NCI-H748 treated with DMSO at 0.1 percent for 48 hours (cell line): ENCODE measurements at places on chromosomes 6 and 20.

GRCh38 chr6:56752009-56752408 is 109.3 kb upstream of the DST start:
- DNase-seq = no peak

GRCh38 chr6:18973251-18973650 is 586.1 kb downstream of the RNF144B start:
- DNase-seq = no peak

DNA sequence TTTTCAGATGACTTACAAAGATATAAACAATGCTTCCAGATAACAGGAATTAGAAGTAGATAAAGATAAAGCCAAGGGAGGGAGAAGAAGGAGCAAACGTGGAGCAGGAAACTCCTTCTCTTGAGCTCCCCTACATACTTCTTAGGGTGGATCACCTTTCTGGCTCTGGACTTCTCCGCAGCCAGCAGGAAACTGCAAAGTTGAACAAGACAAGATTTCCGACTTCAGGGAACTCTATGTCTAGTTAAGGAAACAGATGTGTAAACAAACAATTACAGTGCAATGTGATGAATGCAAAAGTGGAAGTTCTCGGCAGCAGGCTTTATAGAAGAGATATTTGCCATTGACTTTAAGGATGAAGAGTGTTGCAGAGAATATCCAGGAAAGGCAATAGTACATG is 134.0 kb upstream of the MARCKS start:
- no peak for DNase-seq

- no peak for DNase-seq
Observed at GRCh38 chr6:24923885-24924401, 11.8 kb downstream of the RIPOR2 start.

DNA sequence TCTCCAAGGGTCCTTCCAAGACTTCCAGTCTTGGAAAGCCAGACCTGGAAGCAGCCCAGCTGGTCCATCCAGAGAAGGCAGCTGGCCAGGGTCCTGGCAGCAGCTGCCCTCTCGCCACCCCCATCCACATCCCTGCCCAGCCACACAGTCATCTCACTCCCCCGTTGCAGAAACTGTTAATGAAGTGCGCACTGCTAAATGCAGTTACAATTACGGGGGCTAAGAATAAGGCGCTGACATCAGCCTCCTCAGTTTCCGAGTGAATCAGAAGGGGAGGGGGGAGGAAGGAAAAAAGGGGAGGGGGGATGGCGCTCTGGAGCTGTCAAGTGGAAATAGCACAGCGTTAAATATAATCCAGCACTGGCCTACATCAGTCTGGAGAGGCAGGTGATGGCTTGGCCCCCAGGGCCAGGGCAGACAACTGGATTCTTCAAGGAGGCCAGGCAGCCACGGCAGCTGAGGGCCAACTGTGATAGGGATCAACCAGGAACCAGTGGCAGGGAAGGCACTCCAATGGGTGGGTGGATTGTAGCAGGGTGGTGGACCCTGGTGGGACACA is 6.9 kb downstream of the RIMS4 start:
- DNase-seq = no peak

DNA sequence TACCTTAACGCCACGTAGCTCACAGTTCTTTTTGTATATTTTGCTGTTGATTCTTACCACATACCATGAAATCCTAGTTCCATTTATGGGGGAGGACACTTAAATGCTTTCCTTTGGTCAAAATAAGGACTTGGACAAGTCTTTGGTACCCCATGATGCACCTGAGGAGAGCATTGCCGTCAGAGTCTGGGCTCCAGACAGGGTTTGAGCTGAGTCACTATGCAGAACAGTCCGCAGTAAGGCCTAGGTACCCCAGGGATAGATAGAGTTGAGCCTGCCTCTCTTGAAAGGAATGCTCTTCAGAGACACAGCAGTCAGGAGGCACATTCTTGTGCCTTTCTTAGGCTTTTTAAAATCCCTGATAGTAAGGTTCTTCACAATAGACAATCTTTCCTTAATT is 6.0 kb downstream of the PARD6B start:
- DNase-seq = no peak

GRCh38 chr20:38779247-38780097 is 26.0 kb upstream of the PPP1R16B start:
- DNase-seq = no peak

- peak; percentile 36 for DNase-seq
Observed at GRCh38 chr6:123715006-123715863, 78.5 kb upstream of the TRDN start.

GRCh38 chr20:37243076-37243936 is 18.3 kb downstream of the GHRH start:
- no peak for DNase-seq

DNA sequence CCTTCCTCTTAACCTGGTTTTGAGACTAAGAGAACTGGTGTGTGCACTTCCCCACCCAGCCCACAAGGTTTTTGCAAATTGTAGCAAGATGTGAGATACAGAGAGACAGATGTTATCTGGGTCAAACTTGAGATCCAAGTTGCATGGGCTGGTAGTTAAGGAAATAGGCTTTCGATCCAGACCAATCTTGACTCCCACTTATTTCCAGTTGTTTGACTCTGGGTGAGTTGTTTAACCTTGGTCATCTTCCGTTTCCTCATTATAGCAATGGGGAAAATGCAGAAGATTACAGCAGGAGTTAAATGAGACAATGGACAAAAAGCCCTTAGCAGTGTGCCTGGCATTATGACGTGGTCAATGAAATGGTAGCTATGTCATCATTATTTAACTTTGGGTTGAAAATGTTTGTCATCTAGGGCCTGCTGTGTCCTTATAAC is 1.7 kb downstream of the SNX21 start:
- DNase-seq = no peak

DNA sequence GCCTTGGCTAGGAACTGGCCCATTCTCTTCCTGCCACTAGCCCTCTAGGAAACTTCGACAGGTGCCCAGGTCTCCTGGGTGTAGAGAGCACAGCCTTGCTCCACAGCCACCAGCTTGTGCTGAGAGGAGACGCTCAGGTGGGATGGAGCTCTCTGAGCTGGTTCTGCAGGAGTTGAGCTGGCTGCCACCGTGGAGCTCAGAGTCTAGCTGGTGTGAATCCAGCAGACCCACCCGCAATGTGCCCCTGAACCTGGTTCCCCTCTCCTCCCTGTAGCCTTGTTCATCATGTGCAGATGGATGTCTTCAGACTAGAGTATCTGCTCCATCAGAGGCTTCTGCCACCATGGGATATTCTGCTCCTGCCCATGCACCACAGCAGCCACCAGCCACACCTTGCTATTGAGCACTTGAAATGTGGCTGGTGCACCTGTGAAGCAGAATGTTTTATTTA is 222.5 kb downstream of the SYNDIG1 start:
- no peak for DNase-seq

DNA sequence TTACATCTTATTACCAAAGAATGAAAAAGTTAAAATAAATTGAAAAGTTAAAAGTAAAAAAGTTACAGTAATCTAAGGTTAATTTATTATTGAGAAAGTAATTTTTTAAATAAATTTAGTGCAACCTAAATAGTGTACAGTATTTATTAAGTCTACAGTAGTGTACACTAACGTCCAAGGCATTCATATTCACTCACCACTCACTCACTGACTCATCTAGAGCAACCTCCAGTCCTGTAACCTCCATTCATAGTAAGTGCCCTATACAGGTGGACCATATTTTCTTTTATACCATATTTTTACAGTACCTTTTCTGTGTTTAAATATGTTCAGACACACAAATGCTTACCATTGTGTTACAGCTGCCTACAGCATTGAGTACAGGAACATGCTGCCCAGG is 624.7 kb upstream of the NOX3 start:
- DNase-seq = no peak

DNA sequence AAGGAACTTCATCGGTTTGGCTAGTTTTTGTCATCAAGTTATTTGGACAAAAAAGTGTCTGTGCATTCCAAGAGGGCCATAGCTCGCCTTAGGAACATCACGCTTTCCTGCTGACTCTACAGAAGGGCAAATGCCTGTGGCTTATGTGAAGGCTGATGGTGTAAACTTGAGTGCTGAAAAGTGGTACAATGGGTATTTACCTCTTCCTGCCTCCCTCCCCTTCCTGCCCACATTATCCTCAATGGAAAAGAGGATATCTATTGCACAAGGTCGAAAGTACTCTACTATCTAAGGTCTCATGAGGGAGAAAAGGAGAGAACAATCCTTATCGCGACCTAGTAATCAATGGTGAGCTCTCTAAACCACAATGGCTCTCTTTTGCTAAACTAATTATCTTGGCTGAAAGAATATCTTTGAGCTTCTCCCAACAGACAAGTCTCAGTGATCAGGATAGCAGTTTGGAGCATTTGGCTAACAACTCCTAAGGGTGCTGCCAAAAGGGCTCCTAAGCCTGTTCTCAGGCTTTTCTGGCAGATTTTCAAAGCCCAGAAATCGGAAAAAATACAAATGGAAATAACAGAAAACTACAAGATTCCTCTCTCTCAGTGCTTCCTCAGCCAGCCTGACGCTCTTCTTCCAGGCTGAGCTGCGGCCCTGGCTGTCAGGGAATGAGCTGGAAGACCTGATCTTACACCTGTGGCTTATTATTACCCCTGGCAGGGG is 42.6 kb upstream of the ENPP1 start:
- DNase-seq = no peak

DNA sequence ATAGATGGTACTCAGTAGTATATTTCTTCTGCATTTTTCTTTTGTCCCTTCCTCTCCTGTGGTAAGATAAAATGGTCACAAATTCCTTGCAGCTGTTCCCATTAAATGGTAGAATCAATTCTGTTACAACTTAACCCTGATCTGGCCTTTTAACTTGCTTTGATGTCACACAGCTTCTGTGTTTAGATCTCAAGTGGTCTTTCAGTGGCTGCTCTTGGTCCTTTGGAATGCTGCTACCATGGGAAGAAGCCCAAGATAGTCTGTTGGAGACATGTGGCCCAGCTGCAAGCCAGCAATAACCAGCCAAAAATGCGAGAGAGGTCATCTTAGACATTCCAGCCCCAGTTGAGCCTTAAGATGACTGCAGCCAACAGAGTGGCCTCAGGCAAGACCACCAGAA is 429.7 kb downstream of the KIF16B start:
- no peak for DNase-seq

DNA sequence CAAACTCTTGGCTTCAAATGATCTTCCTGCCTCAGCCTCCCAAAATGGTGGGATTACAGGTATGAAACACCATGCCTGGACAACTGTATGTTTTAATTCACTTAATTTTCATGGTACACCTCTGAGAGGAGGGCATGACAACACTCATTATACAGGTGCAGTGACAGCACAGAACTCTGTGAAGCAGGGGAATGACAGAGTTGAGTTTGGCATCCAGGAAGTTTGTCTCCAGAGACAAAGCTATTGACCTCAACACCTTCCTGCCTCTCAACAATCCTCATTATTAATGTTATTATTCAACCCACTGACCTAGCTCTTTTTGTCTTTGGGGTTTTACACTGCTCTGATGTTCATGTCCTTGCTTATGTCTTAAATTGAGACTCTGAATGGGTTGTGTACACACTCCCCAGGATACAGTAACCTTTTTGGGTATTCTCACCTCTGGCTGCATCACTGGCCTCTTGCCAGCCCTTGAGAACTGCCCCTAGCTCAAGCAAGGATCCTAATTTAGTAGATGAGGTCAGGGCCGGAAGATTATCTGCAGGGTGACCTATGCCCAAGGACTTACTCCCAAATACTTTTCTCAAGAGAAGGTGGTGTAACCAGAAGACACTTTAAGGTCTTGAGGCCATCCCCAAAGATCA is 13.0 kb upstream of the IER3 start:
- DNase-seq = no peak

DNA sequence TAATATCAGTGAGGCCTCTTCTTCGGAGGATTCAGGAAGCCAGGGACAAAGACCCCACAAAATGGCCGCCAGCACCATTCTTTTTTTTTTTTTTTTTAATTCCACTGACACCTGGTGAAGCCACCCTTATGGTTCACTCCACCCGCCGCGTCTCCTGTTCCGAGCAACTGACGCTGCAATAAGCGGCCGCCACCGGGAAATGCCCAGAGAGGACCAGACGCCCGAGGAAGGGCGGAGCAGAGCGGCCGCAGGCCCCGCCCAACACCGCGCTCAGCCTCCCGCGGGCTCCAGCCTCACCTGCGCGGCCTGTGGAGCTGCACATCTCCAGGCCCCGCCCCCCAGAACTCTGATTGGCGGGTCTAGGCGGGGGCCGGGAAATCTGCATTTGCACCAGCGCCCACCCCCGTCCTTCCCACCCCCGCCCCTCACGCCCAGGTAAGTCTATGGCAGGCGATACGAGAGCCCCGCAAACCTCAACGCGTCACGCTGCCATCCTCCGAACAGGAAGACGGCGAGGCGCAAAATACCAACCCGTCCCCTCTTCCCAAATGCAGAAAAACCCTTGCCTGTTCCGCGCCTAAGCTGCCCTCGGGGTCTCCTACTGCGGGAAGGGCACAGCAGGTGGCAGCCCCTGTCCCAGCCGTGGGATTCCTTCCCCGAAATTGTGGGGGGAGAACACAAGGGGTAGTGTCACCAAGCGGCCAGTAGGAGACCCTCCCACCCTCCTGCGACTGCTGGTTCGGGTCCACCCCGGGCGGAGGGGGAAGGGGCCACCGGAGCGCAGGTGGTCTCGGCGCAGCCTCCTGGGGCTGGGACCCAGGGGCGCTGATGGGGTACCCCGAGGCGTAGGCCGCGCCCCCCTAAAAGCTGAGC is 960 bp downstream of the ATP9A start:
- DNase-seq = peak; percentile 77

- no peak for DNase-seq
Observed at GRCh38 chr6:104754788-104755409, 104.8 kb downstream of the HACE1 start.

- no peak for DNase-seq
Observed at GRCh38 chr6:161094955-161095354, 103.4 kb downstream of the MAP3K4 start.

DNA sequence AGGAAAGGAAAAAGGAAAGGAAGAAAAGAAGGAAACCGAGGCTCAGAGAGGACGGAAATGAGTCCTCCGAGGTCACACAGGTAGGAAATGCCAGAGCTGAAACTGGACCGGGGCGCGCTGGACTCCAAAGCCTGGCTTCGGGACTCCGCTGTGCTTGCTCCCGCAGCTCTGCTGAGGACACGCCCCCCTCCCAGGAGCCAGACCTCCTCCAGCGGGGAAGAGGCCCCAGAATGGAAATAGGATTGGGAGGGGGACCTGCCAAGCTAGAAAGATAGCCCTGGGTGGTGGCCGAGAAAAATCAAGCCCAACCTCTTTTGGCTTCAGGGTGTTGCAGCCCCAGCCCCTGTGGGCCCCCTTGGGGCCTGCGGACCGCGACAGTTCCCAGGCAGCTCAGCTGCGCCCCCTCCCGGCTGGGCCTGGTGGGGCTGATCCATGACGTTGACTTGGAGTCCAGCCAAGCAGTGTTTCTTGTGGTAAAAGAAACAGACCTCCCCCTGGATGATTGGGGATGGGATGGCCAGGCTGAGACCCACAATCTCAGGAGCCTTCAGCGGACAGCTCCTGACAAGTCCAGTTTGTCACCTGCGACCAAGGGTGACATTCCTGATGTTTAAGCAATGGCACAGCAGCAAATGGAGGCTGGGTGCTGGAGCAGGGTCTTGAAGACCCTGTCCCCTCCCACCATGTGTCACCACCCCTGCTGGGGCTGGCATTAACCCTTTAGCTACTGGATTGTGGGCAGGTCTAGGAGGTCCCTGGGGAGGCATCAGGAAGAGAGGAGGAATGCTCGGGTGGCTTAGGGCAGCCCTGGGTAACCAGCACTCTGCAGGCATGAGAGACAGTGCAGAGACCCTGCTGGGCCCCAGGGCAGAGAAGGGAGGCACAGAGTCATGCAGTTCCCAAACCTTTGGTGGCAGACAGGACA is 55.4 kb downstream of the RIPOR3 start:
- DNase-seq = no peak
